ENCODE measurements at places on chromosomes 13 and 19.

GRCh38 chr13:100175803-100176182 lies 86.9 kb downstream of the PCCA start:
- no peak for DNase-seq

DNA sequence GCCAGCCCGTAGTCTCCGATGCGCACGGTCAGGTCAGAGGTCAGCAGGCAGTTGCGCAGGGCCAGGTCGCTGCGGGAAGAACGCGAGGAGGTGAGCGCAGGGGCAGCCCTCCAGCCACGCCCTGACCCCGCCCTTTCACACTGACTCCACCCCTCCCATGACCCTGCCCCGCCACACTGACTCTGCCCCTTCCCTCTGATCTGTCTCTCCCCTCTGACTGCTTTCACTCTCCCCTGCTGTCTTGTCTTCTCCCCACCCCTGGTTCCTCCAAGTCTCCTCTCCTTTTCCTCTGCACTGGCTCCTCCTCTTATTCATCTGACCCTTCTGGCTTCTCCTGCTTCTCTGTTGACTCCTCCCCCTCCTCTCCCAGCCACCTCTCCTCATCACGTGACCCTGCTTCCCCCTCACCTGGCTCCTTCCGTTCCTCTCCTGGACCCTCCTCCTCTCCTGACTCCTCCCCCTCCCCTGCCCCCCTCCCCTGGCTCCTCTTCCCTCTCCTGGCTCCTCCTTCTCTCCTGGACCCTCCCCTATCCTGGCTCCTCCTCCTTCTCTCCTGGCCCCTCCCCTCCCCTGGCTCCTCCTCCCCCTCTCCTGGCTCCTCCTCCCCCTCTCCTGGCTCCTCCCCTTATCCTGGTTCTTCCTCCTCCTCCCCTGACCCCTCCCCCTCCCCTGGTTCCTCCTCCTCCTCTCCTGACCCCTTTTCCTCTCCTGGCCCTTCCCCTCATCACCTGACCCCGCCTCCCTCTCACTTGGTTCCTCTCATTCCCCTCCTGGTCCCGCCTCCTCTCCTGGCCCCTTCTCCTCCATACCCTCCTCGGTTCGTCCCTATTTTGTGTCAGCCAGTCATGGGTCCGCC lies 9.9 kb downstream of the LMTK3 start:
- peak; percentile 63 for DNase-seq

- DNase-seq = no peak
Measured at GRCh38 chr13:68081061-68081460, 850.9 kb upstream of the PCDH9 start.

DNA sequence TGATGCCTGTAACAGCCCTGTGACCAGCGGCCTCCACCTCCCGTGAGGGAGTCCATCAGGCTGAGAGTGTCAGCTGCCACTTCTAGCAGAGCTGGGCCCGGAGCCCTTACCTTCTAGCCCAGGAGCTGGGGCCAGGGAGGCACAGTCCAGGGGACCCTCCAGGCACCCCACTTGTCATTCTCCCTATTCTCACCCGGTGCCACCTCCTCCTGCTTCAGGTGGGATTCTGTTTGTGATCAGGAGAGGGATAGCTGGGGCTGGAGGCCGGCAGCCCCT lies 4.1 kb downstream of the RASA3 start:
- no peak for DNase-seq

DNA sequence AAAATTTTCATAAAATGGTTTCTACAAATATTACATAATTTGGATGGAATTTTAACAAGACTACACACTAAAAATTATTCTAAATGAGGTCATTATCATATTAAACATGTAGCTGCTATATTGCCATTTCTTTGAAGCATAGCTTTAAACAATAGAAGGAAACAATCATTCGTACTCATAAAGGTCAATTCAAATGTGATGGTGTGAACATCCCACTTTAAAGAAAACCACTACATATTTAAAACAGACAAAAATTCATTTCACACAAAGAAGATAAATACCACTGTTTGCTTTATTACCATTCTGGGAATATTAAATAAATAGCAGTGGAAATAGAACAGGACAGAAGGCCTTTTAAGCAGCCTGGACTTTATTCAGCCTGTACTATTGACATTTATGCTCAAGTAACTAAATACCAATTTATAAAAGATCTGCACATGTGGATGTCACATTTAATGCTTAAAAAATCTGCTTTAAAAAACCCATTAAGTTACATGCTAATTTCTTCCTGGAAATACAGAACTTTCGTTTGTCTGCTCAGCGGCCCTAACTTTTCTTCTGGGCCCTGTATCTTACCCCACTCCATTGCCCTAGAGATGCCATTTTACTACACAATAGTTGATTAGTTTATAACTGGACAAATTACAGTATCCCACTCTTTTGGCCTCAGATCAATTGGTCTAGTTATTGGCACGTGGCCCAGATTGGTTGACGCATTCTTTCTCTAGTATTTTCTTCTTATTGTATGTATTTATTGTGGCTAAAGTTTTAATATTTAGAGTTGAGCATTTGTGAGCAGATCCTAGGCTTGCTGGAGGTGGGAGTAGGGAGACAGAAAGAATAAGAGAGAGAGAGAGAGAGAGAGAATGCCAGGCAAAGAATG lies 215.1 kb upstream of the SPRY2 start:
- DNase-seq = no peak

DNA sequence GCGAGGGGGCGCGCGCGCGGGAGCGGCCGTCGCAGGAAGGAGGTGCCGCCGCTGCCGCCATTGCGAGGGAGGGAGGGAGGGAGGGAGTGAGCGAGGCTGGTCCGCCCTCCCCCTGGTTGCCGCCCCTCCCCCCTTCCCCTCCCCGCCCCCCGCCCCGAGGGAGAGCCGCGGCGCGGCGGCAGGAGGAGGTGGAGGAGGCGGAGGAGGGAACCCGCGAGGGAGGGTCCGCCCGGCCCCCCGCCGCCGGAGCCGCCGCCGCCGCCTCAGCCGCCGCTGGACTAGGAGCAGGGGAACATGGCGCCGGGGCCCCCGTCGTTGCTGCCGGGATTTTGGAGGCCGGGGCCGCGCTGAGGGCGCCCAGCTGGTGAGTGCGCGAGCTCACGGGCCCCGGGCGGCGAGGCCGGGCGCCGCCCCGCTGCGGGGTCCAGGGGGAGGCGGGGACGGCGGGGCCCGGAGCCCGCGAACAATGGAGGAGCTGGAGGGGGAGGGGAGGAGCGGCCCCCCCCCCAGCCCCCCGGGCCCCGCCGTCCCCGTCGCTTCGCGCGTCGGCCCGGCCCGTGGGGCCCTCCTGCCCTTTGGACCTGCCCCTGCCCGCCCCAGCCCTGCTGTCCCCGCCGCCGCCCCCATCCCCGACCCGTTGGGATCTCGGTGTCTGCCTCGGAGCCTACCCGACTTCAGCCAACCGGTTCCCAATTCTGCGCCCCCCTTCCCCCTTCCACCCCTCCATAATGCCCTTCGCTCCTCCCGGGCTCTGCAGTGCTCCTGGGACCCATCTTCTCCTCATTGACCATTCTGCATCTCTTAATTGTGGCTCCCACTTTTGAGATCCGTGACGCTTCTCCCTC lies at the start of gene ARHGAP35:
TSS of gene ARHGAP35 (plus strand) at position 152 of the 845 bp plus-strand sequence. CDS start 57,679 bp downstream, outside the sequence.
- DNase-seq = peak; percentile 84

GRCh38 chr13:51785712-51786424 lies 18.1 kb downstream of the DHRS12 start:
- no peak for DNase-seq

GRCh38 chr13:75579529-75579928 lies 29.9 kb downstream of the UCHL3 start:
- DNase-seq = no peak

DNA sequence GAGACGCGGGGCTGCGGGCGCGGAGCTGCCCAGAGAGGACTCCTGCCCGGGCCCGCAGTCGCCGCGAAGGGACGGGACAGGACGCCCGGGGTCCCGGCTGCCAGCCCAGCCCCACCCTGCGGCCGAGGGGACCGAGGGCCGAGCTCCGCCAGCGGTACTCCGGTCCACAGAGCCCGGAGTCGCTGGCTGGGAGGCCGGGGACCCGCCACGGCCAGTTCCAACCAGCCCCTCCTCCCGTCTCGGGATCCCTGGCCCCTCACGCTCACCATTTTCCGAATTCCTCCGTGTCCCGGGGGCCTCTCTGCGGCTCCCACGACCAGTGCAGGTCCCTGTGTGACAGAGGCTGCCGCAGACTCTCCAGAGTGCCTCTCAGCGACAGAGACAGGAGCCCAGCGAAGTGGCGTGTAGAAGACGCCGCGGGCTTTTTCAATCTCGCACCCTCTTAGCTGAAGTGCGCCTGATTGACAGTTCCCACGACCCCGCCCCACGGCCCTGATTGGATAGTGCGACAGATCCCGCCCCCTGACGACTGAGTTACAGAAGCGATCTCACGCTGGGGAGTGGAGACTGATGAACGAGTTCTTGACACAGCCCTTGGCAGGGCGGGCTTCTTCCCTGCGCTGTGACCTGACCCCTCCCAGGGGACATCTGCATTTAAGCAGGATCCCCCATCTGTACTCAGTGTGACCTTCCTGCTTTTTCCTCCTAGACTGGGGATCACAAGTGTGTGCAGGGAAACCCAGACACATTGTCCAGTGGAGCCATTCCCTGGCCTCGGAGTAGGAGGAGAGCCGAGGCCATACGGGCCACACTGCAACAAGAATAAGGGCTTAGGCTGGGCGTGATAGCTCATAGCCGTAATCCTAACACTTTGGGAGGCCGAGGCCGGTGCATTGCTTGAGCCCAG lies 44.0 kb downstream of the ZNF823 start:
- peak; percentile 89 for DNase-seq

GRCh38 chr19:28495046-28495445 lies 717.9 kb downstream of the UQCRFS1 start:
- no peak for DNase-seq

DNA sequence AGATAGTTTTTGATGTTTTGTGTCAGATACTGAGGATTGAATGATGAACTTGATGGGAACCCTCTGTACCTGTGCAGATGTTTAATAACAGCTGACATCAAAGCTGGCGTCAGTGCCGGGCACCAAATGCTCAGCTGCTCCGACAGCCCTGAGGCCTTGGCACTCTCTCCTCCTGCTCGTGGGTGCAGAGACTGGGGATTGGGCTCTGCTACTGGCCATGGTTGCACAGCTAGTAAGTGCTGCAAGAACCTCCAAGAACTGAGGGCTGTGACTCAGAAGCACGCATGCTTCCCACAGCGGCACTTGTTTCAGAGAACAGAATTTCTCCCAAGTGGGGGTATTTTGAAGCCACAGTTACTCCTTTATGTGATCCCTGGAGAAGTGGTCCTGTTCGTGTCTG lies 5.9 kb downstream of the LAMP1 start:
- peak; percentile 58 for DNase-seq

DNA sequence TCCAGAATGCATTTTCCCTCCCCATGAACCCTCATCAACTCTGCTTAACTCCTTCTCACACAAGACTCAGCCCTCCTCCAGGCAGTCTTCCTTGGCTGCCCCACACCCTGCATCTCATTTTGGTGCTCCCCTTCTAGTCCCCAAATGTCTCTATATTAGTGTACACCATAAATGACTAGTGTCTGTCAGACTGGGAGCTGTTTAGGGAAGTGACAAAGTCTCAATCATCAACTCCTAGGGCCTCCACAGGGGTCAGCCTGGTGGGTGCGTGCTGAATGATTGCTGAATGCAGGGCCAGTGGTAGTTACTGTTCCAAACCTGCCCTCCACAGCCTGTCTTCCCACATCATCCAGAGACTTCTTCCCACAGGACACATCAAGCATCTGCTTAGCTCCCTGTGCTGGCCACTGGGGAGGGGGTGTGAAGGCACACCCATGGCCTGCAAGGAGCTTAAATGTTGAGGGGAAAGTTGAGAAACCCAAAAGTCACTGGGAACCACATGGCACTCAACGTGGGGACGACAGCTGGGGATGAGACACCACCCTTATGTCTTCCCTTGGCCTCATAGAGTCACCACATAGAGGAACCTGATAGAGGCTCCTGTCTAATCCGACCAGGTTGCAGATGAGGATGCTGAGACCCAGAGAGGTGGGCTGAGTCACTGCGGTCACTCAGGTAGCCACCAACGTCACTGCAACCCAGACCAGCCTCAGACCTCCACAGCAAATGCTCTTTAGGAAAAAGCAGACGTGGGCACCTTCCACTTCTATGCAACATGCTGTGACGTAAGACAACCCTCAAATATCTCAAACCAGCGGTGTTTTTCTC lies 79.3 kb upstream of the TM9SF2 start:
- peak; percentile 59 for DNase-seq

- DNase-seq = peak; percentile 37
Measured at GRCh38 chr13:21045100-21045499, 16.3 kb downstream of the LATS2 start.

GRCh38 chr19:33558151-33558550 lies 36.6 kb upstream of the PEPD start:
- no peak for DNase-seq

- no peak for DNase-seq
Measured at GRCh38 chr13:26540334-26540733, 17.1 kb upstream of the WASF3 start.

DNA sequence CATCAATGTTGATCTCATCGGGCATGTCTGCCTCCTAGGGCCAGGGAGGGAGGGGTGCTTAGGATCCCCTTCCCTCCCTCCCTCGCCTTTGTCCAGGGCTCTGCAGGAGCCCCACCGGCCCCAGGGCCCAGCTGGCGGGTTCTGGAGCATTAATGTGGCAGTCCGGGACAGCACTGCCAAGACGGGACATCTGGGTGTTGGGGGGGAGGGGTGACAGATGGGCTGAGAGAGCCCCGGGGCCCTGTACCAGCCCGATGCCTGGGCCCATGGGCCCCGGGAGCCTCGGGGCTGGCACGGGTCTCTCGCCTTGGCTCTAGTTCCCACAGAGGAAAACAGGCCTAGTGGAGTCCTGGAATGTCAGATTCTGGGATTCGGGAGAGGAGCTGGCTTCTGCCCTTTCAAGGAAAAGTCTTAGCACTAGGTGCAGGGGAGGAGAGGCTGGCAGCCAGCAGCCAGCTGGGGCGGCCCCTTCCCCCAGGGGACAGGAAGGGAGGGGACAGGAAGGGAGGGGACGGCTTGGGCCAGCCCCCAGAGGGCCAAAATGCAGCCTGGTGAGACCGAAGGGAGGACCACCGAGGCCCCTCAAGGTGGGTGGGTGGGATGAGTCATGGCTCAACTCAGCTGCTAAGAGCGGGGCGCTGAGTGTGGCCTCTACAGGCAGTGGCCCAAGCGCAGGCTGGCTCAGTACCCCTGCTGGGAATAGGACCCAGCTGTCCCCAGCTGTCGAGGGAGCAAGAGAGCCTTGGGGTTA lies 3.1 kb downstream of the PPP1R14A start:
- no peak for DNase-seq

DNA sequence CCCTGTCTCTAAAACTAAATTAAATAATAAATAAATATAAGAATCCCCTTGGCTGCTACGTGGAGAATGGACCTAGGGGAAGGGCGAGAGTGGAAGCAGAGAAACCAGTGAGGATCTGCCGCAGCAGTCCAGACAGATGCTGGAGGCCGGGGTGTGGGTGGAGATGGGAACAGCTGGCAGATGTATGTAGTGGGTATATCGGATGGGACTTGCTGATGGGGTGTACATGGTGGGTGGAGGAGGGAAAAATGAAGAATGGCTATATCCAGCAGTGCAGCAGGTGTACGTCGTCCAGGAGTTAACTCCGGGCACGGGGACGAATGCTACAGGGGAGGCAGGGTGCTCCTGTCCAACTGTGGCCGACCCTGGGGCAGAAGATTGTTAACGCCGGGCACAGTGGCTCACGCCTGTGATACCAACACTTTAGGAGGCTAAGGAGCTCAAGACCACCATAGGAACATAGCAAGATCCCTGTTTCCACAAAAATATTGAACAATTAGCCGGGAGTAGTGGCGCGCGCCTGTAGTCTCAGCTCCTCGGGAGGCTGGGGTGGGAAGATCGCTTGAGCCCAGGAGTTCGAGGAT lies 654 bp downstream of the CEP89 start:
- no peak for DNase-seq

- DNase-seq = no peak
Measured at GRCh38 chr19:1435378-1435989, 2.7 kb upstream of the RPS15 start.
